ENCODE measurements at places on chromosomes 1 and 21.
A peak's percentile ranks its signal among the peaks of the same experiment; 100 is the strongest.

DNA sequence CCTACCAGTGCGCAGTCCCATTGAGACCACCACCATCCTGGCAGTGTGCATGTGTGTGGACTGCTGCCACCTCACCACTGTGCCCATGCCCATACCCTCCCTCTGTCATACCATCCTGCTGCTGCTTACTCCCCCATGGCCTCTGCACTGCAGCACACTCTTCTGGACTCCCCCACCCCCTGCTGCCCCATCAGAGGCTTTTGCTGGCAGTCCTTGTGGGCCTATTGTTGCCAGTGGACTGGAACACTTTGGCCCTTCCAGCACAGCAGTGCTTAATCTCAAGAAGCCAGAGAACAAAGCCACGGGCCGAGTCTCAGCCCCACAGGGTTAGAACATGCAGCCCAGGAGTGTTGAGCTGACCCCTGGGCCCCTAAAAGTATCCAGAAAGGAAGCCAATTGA is 41.9 kb upstream of the IVNS1ABP start:
- DNase-seq: no peak

DNA sequence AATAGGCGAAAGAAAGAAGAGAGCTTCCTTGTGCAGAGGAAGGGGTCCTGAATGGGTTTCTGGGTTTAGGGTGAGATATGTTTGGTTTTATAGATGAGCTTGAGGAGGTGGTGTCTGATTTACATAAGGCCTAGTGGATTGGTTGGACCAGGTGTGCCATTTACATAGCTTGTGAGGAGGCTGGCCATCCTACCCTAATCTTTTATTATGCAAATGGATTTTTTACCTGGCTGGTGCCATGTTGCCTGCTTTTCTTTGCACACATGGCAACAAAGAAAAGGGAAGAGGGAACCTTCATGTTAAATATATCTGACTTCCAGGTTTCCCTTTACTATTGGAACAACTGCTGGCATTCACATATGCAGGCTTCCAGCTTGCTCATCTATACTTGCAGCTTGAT is 585.3 kb downstream of the PTPRU start:
- no peak for DNase-seq

GRCh38 chr1:26413031-26413430 is 2.4 kb downstream of the LIN28A start:
- no peak for DNase-seq

- no peak for DNase-seq
Observed at GRCh38 chr1:24321126-24321525, 2.0 kb downstream of the GRHL3 start.

DNA sequence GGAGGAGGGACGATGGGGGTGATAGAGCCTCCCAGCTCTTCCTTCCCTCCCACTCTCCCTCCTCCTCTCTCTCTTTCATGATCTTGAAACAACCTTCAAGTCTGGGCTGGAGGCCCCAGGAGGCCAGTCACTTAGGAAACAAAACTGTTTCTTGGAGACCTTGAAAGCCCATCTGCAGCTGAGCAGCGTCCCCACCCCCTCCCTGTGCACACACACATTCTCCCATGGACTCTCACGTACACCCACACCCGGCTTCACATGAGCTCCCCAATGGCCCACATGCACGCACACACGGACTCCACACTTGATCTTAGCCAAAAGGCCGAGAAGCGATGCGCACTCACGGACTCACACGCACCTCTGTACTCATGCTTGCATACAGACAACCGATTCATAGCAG is 3.2 kb upstream of the ATP1A2 start:
- no peak for DNase-seq

DNA sequence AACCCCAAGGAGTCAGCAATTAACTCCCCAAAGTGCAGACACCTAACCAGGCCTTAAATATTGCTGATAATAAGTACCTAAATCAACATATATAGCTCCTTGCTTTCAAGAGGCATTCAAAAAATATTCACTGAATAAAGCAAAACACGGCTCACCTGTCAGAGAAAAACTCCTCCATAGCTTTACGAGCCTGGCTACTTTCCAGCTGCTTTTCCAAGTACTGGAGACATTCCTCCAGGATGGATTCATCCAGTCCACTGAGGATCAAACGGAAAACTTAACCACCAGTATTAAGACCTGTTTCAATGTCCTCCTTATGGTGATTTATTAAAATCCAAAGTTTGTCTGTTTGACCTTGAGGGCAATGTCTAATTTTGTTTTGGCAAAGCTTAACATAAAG is 44.6 kb downstream of the UBR4 start:
- DNase-seq: no peak

DNA sequence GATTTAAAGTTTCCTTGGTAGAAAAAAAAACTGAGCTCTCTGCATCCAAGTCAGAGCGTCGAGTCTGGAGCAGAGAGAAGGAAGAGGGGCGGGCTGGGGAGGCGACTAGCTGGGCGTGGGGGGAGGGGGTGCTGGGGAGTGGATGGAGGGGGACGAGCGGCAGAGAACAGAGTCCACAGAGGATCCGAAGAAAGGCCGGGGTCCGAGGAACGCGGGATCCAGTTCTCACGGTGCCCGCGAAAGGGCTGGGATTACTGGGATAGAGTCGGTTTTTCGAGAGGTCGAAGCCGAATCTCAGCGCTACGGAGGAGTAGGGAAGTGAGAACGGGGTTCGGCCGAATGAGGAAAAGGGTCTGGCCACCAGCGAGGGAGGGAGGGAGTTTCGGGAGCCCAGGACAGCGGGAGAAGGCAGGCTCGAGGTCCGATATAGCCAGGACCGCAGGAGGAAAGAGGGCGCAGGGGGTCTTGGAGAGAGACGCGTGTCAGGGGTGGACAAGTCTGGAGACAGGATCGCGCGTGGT is 665 bp downstream of the DAB1 start:
- no peak for DNase-seq

DNA sequence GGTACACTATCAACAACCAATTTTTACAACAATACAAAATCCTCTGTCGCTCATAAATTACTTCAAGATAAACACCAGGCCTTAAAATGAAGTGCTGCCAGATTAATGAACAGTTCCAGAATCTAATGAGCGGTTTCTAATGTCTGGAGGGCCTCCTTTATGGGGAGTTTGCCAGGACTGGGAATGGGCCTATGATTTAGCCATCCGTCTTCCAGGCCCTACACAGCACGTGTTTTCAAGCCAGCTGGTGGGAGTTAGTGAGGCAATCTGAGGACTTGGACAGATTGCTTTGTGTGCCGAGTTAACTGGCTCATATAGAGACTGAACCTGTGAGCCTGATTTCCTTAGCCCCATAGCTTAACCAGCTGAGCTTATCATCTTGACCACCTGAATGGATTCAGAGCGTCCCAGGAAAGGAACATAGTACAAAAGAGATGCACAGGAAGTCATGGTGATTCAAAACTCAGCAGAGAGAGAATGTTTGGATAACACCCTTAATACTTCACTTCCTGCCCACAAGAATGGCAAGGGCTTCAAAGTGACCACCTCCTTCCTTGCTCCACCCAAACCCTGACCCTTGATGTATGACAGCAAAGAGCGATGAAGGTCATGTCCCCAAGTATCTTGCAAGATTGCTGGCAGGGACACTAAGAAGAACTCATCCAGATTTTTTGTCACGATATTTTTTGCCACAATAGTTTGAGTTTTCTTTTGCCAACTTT is 143.5 kb downstream of the SLC30A10 start:
- no peak for DNase-seq

GRCh38 chr1:13824626-13825025 is 124.6 kb downstream of the PRDM2 start:
- DNase-seq: no peak

- DNase-seq: no peak
Observed at GRCh38 chr1:202249846-202250245, 56.2 kb downstream of the LGR6 start.

- no peak for DNase-seq
Observed at GRCh38 chr1:19414515-19415121, 70.7 kb downstream of the CAPZB start.

DNA sequence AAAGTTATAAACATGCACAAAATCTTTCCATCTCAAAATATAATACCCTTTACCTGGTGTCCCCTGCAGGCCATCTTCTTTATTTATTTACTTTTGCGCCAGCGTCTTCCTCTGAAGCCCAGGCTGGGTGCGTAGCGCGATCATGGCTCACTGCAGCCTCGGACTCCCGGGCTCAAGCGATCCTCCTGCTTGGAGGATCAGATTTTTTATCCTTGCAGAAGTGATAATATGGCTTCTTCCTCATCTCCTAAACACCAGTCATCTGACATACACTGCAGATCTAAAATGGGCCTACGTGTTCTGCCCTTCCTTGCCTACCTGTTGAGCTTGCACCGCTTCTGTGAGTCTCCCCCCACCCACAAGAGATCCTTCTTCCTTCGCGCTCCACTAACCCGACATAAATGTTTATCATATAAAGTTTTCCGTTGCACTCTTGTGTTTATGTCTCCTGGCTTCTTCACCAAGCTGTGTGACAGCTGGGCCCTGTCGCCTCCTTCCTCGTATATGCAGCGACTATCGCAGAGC is 506 bp upstream of the SRP9 start:
- peak; percentile 4 for DNase-seq

GRCh38 chr1:203557390-203557789 is 63.4 kb downstream of the OPTC start:
- no peak for DNase-seq

DNA sequence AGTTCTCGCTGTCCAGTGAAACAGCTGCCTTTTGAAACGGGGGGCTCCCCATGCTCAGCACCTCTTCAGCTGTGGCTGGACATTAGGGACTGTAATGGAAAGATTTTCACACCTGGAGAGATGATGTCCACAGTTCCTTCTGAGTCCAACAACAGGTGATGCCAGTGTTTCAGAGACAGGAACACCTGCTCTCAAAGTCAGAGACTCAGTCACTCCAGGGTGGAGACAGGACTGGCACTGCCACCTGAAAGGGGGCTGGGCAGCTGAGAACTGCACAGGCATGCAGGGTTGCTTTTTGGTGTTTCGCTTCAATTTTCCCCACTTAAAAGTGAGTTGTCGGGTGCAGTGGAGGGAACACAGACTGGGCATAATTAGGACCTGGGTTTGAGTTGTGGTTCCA is 124.8 kb downstream of the GALNT2 start:
- no peak for DNase-seq

- DNase-seq: no peak
Observed at GRCh38 chr1:25003457-25004190, 73.5 kb upstream of the RUNX3 start.

- no peak for DNase-seq
Observed at GRCh38 chr1:79353224-79353623, 346.7 kb upstream of the ADGRL4 start.

GRCh38 chr1:61253059-61253735 is 170.8 kb downstream of the NFIA start:
- DNase-seq: no peak

Data from T-helper 9 cell (primary cell).